Adrenal gland (tissue), 19 donors: ENCODE measurements at places on chromosomes 7 and 10.
A peak's percentile ranks its signal among the peaks of the same experiment; 100 is the strongest.

- DNase-seq, result no peak
Measured at GRCh38 chr10:57786850-57787750, 480.6 kb downstream of the IPMK start.

GRCh38 chr10:132698211-132698751 is 87.7 kb downstream of the NKX6-2 start:
- no peak for DNase-seq

DNA sequence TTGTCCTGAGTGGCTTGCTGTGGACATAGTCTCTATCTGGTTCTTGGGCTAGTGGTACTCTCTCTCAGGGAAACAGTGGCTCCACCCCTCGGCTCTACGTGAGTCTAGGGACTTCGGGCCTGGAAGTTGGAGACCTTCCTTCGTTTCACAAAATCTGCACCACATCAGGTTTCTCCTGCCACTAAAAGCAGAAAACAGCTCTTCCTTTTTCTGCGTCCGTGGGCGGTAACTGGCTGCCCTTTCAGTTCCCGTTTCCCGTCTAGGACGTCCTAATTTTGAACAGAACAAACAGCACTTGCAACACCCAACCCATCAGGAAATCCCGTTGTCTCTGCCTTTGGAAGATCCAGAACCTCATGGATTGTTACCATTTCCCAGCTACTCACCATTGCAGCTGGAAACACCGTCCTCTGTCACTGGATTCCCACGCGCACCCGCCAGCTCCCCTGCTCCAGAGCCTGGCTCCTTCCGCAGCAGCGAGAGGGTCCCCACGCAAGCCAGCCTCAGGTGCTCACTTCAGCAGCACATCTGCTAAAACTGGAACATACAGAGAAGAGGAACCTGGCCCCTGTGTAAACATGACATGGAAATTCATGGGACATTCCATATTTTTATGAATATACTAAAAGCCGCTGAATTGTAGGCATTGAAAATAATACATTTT is 311.4 kb upstream of the AKR1E2 start:
- peak; percentile 73 for DNase-seq

DNA sequence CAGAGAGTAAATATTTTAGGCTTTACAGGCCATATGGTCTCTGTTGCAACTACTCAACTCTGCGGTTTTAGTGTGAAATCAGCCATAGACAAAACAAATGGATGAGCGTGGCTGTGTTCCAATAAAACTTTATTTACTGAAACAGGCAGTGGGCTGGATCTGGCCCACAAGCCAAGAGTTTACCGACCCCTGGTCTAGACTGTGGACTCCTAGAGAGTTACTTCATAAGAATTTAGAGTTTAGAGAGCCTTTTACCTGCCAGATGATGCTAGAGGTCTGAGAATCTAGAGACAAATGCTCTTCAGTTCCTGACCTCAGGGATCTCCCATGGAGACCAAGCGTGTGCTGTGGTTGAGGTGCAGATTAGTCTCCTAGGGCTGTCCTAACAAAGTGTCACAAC is 174.8 kb downstream of the PTEN start:
- no peak for DNase-seq

GRCh38 chr10:113929522-113929921 is 75.1 kb downstream of the NHLRC2 start:
- no peak for DNase-seq

GRCh38 chr10:85604884-85605283 is 761.7 kb downstream of the GRID1 start:
- no peak for DNase-seq

GRCh38 chr7:8134089-8134733 is 127.8 kb downstream of the ICA1 start:
- DNase-seq, result no peak

DNA sequence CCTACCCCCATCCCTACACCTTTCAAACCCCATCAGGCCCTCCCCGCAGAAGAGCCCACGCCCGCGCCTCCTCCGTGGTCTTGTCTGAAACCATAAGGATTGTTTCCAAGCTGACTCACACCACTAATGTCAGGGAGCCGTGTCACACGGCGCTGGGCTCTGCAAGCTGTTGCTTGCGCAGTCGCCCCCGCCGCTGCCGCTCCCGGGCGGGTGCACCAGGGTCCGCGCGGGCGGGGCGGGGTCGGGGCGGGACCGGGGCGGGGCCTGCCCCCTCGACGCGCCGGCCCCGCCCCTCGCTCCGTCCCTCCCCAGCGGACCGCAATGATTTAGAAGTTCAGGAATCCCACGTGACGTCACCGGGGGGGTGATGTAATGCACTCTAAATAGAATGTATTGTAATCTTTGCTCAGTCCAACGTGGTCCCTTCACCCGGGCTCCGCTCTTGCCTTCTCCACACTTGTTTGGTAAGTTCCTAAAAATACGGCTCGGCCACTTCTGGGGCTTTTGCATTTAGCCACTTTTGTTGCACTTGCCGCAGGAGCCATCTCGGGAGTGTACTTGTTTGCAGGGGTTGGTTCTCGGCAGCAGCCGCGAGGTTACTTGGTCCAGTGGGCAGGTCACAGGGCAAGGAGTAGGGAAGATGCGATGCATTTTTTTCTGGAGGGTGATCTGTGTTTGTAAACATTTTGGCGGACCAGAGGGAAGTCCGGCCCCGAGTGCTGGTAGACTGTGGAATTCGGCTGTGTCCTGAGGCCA is 3.2 kb upstream of the CREB5 start:
- DNase-seq, result peak; percentile 90

DNA sequence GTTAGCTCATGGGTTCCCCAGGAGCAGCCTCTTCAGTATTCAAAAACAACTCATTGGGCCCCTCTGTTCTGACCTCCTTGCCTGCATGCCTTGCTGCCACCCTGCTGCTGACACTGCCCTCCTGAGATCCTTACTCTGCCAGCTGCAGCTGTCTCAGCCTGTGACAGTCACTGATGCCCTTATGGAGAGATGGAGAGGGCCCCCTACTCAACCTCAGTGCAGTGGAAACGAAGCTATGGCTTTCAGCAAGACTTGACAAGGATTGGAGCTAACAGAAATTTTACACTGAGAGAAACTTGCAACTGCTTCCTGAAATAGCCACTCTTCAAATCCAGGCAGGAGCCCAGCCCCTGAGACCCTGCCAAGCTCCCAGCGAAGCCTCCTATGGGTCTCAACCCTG is 678.3 kb upstream of the C7orf33 start:
- DNase-seq, result no peak

- DNase-seq, result no peak
Measured at GRCh38 chr7:100632951-100633717, 8.2 kb downstream of the TFR2 start.

DNA sequence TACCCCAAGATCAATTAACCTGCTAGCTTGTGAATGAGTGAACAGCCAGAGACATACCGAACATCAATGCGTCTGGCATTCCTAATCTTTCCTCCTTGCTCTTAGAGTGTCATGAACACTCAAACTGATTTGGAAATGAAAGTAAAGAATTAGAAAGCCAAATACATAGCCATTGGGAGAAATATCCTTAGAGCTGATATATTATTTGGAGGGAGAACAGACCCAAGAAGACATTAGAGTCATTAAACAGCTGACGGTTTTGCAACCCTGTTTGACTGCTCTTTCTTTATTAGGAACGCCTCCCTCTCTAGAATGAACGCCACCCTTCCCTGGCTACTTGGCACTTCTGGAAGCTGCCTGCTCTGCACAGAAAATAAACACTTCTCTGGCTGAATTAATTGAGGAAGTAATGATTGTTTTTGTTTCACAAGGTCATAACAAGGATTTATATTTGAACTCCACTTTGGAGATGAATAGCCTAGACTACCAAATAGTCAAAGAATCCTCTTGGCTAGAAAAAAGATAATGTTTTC is 42.8 kb downstream of the CTTNBP2 start:
- peak; percentile 18 for DNase-seq

DNA sequence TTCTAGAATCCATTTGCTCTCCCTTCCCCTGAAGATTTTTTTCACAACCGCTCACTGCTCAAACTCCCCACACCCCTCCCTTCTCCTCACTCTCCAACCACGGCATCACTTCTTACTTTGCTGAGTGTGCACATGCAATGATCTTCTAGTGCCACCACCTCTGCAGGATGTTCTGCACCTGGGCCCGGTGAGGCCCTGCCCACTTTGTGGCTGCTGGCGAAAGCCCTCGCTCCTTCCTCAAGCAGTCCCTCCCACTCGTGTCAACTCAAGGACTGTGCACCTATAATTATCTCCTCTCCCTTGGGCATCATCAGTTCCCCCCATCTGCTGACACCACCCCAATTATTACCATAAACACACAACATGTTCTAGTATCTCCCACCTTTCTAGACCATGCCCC is 91.0 kb upstream of the LANCL2 start:
- no peak for DNase-seq

DNA sequence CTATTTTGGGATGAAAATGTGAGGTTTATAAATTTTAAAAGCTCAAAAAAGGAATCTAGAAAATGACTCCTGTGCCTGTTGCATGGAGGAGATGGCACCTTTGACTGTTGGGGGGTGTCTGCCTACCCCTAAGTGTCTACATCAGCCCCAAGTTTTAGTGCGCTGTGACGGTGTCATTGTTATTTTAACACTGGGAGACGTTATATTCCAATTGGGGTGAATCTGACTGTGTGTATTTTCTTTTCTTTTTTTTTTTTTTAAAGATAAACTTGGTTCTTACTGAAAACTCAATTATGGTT is 517 bp downstream of the SRGN start:
- DNase-seq, result no peak

GRCh38 chr10:78476156-78476555 is 442.5 kb downstream of the RPS24 start:
- DNase-seq, result no peak

DNA sequence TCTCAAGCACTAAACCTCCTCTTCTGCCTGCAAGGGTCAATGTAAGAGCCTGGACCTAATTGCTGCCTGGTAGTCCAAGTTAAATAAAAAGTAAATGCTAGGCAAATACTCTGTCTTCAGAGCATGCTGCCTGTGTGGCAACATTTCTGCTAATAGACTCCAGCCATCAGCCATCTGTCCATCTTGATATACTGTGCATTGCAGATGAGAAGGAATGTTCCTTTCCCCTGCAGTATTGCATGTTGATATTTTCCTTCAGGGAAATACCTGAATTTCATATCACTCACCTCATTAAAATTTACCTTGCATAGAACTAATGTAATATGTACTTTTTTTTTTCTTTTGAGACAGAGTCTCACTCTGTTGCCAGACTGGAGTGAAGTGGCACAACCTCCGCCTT is 87.9 kb downstream of the SLC16A9 start:
- no peak for DNase-seq

GRCh38 chr10:4671451-4672145 is 154.4 kb upstream of the AKR1E2 start:
- DNase-seq, result no peak

DNA sequence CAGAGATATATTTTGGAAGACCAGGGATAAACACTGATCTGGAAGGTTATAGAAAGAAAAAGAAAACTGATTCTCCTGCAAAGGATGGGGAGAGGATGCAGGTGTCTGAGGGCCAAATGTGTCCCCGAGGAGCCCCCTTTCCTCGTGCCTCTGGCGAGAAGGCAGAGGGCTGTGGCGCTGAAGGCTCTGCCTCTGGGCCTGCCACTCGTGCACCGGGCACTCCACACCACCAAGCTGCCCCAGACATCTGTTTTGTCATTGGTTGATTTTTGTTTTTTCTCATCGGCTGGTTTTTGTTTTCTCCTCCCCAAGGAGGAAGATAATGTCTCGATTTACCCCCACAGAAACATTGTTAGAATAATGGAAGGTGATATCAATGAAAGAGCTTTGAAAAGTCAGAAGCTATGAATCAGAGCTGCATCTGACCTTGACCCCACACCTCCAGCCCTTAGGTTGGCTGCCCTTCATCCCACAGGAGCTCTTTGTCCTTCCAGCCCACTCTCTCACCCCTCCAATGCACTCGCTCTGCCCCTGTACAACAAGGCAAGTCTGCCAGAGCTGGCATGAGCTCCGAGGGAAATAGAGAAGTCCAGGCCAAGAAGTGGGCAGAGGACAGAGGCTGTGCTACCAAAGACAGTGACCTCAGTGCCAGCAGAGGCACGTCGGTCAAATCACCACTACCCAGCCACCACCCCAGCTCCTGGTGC is 124.8 kb downstream of the TCERG1L start:
- no peak for DNase-seq

DNA sequence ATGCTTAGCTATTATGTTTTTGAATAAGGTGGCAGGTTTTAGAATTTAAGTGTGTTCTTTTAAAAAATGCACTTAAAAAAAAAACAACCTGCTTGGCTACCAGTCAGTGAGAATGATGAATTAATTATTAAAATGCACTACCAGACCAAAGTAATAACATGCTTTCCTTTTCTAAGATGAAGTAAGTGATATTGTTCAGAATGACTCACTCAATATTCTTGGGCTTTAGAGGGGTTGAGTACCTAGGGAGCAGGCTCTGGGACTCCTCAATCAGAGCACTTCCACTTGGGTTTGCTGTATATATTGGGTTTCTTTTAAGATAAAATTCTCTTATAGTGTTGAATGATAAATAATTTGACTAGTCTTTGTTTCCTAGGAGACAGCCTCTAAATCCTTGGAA is 8.6 kb downstream of the STAM start:
- no peak for DNase-seq

- no peak for DNase-seq
Measured at GRCh38 chr7:4818000-4818794, 42.8 kb downstream of the AP5Z1 start.

DNA sequence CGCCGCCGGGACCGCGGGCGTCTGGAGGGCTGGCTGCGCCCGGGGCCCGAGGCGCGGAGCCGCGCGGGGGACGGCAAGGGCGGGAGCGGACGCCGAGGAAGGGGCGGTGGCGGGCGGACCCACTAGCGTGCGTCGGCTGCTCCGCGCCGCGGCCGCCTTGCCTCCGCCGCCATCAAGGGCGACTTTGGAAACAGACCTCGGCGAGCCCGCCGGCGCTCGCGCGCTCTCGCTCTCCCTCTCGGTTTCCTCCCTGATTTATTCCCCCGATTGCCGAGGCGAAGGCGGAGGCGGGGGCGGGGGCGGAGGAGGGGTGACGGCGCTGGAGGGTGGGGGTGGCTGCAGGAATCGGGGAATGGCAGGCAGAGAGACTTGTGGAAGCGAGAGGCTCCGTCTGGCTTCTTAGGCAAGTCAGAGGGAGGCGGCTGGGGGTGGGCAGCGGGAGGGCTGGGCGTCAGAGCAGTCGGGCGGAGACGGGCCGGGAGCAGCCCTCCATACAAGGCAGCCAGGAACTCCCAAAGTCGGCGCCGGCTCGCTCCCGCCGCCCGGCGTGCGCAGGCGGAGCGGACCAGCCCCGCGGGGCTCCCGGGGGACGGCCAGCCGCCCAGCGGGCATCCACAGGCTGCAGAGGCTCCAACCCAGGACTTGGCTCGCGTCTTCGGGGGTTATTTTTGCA is at the start of gene CACNA2D1:
TSS of gene CACNA2D1 (minus strand) at position 231 of the 673 bp plus-strand sequence.
- DNase-seq, result peak; percentile 83
